ENCODE measurements at places on chromosomes 16 and 17.

DNA sequence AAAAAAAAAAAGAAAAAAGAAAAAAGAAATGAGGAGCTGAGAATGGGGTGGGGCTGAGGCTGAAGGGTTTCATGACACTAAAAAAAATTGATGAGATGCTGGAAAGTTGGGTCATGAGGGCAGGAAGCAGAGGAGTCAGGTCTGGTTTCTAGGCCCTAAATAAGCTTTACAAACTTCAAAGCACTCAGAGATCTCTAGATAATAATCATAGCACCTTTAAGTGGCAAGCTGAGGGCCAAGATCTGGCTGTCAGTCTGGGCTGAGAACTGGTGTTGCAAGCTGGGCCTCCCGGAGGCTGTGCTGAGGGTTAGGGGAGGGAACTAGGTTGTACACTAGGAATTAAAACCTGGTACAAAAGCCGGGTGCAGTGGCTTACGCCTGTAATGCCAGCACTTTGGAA lies 6.4 kb downstream of the ZNF764 start:
- DNase-seq: peak; percentile 72

GRCh38 chr17:30095507-30096244 lies 20.9 kb upstream of the NSRP1 start:
- DNase-seq: no peak

GRCh38 chr17:28475151-28475900 lies 1.9 kb downstream of the SLC13A2 start:
- peak; percentile 14 for DNase-seq

GRCh38 chr16:85838876-85839585 lies 39.5 kb downstream of the COX4I1 start:
- no peak for DNase-seq

DNA sequence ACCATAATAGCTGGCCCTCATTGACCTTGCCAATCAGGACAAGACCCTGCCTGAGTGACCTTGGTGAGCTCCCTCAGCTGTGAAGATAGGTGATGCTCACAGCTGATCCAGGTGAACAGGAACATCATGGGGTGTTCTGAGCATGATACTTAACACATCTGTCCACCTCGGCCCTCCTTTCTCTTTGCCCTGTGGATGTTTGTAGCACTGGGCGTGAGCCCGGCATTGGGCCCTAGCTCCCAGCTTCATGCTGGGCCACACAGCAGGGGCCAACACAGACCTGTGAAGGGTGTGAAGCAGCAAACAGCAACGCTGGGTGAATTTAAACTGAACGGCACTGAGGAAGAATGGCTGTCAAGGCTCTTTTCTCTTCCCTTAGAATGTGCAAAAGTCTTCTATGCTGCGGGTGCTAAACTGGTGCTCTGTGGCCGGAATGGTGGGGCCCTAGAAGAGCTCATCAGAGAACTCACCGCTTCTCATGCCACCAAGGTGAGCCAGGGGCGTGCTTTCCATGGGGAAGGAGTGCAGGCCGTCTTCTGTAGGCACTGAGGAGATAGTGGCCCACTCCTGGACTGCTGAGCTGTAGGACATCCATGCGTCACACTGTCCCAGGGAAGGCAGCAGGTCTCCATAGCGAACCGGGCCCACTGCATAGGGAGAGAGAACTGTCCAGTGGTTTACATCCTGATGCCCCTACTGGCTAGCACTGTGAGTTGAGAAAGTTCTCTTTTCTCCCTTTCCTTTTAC lies 35.9 kb downstream of the TMEM11 start:
- no peak for DNase-seq

DNA sequence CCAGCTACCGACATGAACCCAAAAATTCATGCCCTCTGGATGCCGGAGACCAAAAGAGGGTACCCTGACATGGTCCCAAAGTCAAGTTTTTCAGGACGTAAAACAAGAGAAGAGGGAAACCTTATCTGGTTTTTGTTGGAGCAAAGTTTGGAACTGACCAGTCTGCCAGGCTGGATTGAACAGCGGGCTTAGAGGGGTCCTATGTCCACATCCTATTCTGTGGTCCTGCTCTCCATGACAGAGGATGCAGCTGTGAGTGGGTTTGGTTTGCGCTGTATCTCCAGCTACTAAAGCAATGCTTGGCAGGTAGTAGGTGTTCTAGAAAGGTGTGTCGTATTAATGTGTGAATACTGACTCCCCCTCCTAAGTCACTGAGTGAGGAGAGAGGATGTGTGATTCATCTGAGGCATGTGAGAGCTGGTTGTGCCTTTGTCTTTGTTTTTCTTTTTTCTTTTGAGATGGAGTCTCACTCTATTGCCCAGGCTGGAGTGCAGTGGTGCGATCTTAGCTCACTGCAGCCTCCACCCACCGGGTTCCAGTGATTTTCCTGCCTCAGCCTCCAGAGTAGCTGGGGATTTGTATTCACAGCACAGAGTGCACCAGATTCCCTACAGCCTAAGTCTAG lies 31.0 kb downstream of the PMM2 start:
- no peak for DNase-seq

DNA sequence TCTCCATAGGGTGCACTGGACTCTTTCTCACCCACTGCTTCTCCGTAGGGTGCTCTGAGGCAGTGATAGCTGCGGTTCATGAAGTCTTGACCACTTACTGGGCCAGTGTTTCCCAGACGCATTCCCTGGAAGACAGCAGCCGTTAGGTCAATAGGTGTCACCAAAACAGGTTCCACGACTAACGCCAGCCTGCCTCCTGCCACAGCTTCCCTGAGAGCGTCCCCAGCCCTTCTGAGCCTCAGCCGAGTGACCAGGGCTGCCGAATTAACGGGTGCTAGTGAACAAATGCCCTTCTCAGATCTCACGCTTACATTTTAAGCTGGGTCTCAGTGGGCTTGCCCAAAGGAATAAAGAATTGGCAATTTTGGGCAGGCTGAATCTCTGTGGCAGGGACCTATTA lies 188.7 kb upstream of the TNRC6C start:
- DNase-seq: no peak

DNA sequence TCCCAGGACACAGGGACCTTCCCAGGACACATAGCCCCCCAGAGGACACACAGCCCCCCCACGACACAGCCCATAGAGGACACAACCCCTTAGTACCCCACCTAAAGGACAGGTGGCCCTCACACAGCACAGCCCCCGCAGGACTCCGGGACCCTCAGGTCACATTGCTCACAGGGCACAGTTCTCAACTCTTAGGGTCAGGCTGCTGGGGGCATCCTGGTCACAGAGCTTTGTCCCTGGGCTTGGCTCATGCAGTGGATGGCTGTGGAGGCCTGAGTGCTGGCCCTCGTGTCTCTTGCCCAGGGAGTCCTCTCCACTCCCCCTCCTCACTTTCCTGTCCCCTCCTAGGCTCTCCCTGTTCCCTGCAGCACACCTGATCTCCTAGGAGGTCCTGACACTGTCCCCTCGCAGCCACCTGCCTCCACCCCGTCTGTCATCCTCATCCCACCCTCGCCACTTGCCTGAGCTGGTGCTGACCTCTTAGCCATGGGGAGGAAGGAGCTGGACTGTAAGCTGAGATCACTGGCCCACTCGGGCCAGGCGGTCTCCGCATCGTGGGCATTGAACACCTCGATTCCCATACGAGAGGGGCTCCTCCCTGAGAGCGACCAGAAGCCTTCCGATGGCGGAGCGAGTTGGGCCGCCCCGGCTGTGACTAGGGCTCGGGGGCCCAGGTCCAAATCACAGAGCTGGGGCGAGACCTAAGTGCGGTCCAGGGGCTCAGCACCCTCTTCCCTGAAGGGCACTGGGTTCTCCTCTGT lies 1.4 kb upstream of the WDR45B start:
- no peak for DNase-seq

- peak; percentile 54 for DNase-seq
Observed at GRCh38 chr17:57604771-57605674, 140.1 kb downstream of the CCDC182 start.

DNA sequence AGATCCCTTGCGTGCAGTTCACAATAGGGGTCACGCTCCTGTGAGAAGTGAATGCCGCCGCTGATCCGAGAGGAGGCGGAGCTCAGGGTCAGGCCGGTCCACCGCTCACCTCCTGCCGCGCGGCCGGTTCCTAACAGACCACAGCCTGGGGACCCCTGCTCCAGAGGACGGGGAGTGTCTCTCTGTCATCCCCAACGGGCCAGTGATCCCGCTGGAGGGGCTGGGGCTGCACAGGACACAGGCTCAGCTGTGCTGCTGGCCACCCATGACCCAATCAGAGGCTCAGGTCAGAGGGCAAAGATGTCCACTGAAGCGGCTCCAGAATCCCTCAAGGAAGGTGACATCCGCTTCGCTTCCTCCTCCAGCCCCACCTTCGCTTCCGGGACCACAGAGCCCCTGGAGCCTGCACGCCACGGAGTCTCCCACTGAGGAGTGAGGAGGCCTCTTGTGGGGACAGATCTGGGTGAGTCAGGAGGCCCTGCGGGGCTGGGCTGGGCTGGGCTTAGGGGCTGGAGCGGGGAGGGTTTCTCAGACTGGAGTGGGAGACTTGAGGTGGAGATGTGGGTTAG lies 115.4 kb downstream of the METRNL start:
- no peak for DNase-seq

GRCh38 chr16:68310437-68310773 lies 341 bp downstream of the SLC7A6OS start:
- no peak for DNase-seq

DNA sequence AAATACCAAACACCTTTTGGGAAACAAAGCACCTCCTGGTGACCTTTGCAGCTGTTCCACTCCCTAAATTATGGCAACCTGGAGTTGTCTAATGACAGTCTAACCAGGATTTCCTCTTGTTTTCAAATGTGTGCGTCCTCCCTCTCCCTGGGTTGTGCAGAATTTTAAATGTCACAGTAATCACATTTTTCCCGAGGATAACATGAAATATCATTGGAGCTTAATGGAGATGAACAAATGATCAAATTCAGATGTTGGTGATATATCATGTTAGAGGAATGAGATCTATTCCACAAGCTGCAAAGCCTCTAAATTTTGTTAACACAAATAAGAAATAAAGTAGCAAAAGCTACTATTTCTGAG lies 86.9 kb upstream of the HLF start:
- no peak for DNase-seq

DNA sequence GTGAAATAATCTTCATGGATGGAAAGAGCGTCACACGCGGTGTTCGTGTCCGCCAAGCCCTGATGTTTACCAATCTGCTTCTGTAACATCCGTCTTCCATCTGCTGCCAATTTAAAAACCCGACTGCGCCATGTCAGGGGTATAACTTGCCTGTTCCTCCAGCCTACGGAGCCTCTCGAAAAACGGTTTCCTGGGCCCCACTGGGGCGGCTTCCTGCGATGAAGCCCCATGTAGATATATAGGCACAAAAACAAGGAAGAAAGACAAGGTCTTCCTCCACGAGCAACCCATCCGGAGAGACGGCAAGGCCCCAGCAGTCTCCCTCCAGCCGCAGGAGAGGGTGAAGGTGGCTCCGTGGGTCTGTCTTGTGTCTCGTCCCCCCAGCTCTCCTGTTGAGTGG lies at the start of gene PTX4:
TSS of gene PTX4 (minus strand) at position 326 of the 400 bp plus-strand sequence. CDS start at position 291, 35 bp downstream.
- DNase-seq: no peak

- DNase-seq: no peak
Observed at GRCh38 chr16:86909359-86910160, 331.2 kb downstream of the FOXL1 start.

GRCh38 chr16:84947996-84948850 lies 63.1 kb downstream of the ZDHHC7 start:
- no peak for DNase-seq

DNA sequence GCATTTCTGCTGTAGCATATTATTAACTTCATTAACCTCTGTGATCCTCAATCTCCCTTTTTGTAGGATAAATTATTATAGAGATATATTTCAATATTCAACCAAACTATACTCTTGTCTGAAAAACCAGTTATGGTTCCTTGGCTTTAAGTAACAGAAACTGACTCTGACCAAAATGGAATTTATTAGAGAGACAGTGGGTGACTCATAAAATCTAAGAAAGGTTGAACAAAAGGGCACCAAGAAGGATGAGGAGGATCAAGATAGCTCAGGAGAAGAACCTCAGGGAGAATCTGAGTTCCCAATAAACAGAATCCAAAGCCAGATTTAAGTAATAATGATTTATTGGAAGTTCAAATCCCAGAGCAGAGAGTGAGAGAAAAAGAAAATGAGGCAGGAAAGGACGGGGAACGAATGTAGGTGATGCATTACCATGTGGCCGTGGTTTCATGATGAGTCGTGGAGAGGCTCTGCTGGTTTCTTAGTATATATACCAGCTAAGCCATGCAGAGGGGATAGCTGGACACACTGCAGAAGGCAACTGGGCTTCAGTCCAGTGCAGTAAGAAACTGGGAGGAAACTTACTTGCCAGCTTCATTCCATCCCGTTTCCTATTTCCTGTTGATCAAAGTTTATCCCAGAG lies 151.5 kb upstream of the GOT2 start:
- DNase-seq: no peak

- DNase-seq: no peak
Observed at GRCh38 chr17:19019041-19019941, 14.7 kb upstream of the FAM83G start.

- no peak for DNase-seq
Observed at GRCh38 chr16:67953641-67954375, 9.9 kb upstream of the LCAT start.

- DNase-seq: no peak
Observed at GRCh38 chr16:18788828-18789514, 1.2 kb downstream of the RPS15A start.

DNA sequence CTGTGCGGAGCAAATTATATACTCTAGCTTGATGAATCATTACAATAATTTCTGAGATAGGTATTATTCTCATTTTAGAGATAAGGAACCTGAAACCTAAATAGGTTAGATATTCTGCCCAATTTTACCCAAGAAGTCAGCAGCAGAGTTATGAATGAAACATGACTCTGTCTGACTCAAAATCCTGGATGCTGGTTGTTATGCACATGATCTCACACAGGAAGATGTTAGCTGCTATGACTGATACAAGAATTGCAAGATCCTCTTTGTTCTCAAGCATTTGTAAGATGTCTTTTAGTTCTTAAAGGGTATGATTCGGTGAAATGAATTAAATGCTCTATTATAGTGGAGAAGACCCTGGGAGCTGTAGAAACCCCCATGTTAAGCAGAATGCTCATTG lies 447.8 kb downstream of the KIF2B start:
- DNase-seq: no peak

- no peak for DNase-seq
Observed at GRCh38 chr17:19727501-19728078, 11.2 kb upstream of the SLC47A2 start.

GRCh38 chr16:57807252-57807967 lies 5.1 kb upstream of the KIFC3 start:
- no peak for DNase-seq

GRCh38 chr16:31486045-31486444 lies 3.1 kb downstream of the SLC5A2 start:
- DNase-seq: no peak

DNA sequence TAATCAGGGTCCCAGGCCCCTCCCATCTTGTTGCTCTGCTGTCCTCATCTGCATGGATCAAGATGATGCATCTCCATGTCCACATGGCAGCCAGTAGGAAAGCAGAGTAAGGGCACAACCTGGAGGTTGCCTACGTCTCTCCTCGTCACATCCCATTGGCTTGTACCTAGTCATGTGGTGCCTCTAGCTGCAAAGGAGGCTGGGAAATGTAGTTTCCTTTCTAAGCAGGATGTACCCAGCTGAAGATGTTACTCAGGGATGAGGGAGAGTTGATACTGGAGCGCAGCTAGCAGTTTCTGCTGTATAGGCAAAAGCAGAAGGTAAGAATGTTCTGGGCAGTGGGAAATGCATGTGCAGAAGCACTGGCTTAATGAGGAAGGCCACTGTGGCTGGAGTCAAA lies 20.8 kb downstream of the ABCC1 start:
- no peak for DNase-seq

Measured in activated CD8-positive, alpha-beta memory T cell treated with anti-CD3 and anti-CD28 coated beads, Interleukin-2, amount 10 ng/mL, durations not matched to agents 7 days and 5 days (primary cell).